MG63 (cell line): ENCODE measurements at places on chromosomes 7 and 10.

DNA sequence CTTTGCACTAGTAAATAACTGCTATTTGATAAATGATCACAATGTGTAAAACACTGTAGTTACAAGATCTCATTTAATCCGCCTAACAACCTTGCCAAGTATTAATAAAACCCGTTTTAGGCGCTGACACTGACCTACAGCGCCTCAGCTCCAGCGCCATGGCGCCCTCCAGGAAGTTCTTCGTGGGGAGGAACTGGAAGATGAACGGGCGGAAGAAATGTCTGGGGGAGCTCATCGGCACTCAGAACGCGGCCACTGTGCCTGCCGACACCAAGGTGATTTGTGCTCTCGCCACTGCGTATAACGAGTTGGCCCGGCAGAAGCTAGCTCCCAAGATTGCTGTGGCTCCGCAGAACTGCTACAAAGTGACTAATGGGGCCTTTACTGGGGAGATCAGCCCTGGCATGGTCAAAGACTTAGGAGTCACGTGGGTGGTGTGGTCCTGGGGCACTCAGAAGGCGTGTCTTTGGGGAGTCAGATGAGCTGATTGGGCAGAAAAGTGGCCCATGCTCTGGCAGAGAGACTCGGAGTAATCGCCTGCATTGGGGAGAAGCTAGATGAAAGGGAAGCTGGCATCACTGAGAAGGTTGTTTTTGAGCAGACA lies 1.1 kb upstream of the TNPO3 start:
- no peak for DNase-seq

GRCh38 chr10:95756041-95756761 lies at the start of gene ENTPD1:
ENTPD1 (plus strand) TSS chr10:95756163; CDS start chr10:95756240, 77 bp downstream.
- DNase-seq: no peak

GRCh38 chr7:85201209-85201608 lies 14.4 kb upstream of the SEMA3D start:
- DNase-seq: no peak

GRCh38 chr7:141648276-141649114 lies 53.5 kb downstream of the DENND11 start:
- no peak for DNase-seq

GRCh38 chr7:77866786-77867536 lies 68.4 kb downstream of the PHTF2 start:
- no peak for DNase-seq

DNA sequence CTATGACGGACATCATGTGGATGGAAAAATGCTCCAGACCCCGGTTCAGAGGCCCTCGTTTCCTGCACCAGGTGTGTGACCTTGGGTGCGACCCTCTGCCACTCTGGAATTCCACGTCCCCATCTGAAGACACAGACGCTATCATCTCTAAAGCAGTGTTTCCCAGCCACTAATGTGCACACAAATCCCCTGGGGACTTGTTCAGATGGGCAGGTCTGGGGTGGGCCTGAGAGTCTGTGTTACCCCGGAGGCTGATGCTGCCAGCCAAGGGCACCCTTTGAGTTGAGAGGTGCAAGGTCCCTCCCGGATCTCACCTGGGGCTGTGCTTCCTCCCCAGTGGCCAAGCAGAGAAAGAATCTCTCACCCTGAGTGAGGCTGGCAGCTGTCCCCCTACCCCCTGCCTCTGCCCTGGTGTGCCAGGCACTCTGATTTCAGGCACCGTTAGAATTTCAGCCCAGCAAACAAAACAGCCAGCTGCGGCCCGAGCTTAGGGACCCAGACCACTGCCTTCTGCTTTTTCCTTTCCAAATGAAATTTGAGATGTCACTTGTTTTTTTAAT lies 90.0 kb downstream of the SLIT1 start:
- DNase-seq: no peak

- DNase-seq: no peak
These were observed 18.7 kb downstream of the CNPY1 start for GRCh38 chr7:155527664-155528063.

- no peak for DNase-seq
These were observed 4.4 kb upstream of the CYREN start for GRCh38 chr7:135174941-135175340.

DNA sequence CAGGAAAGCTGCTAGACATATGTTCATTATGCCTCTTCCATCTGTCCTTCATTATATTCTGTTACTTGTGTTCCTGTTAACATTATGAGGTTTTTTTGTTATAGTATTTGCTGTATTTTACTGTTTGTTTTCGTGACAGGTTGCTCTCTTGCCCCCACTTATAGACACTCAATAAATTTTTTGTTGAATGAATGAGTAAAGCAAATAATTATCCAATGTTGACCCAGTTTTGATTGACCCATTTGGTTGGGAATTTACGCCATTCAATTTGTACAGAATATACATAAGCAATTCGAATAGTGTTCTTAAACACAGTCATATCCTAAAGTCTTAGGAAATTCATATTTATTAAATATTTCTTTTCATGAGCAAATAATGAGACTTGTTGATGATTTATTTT lies 11.8 kb downstream of the CCSER2 start:
- DNase-seq: no peak

GRCh38 chr10:86200269-86200668 lies 166.3 kb downstream of the GRID1 start:
- no peak for DNase-seq
